Stimulated activated CD4-positive, alpha-beta T cell treated with anti-CD3 and anti-CD28 coated beads, Interleukin-1b, Interleukin-23, amount 100 ng/mL, for 1 hour (primary cell): ENCODE measurements at places on chromosomes 3 and 15.

DNA sequence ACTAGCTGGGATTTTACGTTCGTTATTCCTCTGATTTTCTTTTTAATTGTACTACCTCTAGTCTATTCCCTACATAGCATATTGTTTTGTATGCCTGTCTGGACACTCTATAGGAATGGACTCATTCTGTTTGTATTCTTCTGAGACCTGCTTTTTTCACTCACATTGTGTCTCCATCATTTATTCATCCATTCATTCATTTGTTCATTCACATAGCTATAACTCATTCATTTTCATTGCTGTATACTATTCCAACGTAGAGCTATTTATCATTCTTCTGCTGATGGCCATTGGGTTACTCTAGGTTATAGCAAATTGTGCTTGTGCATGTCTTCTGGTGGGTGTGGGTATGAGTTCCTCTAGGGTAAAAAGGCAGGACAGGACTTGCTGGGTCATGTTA, 74.0 kb upstream of the SLC6A6 start:
- DNase-seq = no peak

DNA sequence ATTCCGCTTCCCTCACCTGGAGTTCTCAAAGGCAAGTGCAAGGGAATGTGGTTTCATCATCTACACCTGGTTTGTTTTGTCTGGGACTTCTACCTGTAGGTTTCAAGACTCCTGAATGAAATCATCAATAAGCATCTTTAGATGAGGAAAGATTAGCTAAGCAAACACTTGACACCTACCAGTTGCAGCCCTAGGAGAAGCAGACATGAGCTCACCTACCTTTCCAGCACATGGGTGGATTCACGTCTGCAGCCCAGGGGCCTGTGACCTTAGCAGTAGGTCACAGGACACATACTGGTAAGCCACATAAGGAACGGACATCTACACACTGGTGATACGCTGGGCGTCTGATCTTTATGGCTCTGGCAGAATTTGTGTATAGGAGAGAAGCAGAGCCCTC, 26.7 kb downstream of the SLCO2A1 start:
- DNase-seq = no peak

- no peak for DNase-seq
These were observed 3.9 kb downstream of the SCN5A start for GRCh38 chr3:38645601-38646000.

DNA sequence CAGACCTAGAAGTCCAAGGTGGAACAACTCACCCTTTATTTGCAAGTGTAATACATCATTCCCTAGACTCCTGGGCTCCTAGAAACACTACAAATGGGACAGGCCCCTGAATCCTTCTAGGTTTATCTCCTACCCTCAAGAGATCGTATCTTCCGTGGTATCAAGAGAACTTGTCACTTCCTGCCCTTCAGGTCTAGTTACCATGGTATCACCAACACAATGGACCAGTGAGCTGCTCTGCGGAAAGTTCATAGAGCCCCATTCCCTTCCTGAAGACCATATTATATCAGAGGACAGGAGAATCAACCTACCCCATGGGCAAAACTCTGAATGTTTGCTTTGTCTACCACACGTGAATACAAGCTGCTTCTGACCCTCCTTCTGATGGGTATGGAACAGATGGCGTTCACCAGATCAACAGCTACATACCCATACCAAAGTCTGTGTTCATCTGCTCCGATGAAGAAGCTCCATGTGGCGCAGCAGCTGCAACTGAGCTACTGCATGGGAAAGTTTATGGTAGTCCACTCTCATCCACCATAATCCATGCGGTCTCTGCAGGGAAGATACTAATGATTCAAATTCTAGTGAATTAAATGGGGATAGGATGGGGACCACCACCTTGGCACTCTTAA, 84.6 kb upstream of the KLF13 start:
- DNase-seq = no peak

GRCh38 chr3:43879166-43879565, 188.4 kb downstream of the ABHD5 start:
- no peak for DNase-seq

DNA sequence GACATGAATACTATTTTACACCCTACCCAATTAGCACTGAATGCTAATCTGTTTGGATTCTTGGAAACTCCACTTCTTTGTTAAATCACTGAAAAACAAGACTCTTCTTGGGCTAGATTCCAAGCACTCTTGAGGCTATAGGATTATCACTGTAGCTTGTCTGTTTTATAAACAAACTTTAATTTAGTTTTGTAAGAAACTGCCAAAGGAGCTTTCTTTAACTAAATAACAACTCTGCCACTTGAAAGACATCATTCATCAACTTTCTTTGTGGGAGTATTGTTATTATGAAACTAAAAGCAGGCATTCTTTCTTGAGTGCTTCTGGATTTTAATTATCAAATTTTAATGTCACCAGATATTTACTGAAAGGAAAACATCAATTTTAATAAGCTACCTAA, 24.1 kb downstream of the CBLB start:
- DNase-seq = no peak

DNA sequence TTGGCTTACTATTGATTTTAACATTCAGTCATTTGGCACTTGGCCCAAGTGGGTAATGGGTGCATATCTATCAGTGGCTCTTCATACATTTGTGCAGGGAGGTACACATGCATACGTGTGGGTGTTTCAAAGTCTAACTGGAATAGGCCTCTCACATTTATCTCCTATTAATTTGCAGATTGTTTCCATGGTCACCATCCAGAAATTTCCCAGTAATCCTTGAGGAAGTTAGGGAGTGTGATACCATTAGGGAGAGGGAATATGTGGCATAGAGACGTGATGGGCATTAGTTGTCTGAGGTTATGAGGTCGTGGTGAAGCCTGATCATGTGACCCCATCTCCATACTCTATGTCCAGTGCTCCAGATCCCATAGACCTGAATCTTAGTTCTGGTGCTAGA, 102.8 kb downstream of the LPP start:
- DNase-seq = no peak
